ENCODE measurements at places on chromosomes 13 and 19. TPM values are rescaled to one million over a fixed set of nuclear protein-coding genes. Genes with fewer than 3 reads are reported as not detected.

CASP14 gene
- not detected for total RNA-seq

- H3K36me3 ChIP-seq = no peaks in the 10 kb centered on the region
- DNase-seq = no peak
- H3K27me3 ChIP-seq = no peaks in the 10 kb centered on the region
- no peaks in the 10 kb centered on the region for H3K4me1 ChIP-seq
- no peak overlapping the region for H3K27ac ChIP-seq
These were observed 1262.7 kb upstream of the MIR17HG start for GRCh38 chr13:90084684-90085290.

DNA sequence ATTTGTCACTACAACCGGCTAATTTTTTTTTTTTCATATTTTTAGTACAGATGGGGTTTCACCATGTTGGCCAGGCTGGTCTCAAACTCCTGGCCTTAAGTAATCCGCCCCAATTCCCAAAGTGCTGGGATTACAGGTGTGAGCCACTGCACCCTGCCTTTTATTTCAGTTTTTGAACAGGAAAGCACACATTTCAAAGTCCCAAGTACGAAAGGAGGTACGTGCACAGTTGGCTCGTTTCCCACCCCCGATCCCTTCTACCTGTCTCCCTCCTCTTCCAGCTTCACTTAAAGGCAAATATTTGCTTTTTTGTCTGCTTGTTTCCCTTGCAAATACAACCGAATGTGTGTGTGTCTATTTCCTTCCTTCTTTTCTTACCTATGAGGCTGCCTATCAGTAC is 30.5 kb downstream of the ZIC5 start:
- H3K36me3 ChIP-seq = no peaks in the 10 kb centered on the region
- H3K4me1 ChIP-seq = no peaks in the 10 kb centered on the region
- DNase-seq = no peak
- H3K27ac ChIP-seq = no peak overlapping the region

DNA sequence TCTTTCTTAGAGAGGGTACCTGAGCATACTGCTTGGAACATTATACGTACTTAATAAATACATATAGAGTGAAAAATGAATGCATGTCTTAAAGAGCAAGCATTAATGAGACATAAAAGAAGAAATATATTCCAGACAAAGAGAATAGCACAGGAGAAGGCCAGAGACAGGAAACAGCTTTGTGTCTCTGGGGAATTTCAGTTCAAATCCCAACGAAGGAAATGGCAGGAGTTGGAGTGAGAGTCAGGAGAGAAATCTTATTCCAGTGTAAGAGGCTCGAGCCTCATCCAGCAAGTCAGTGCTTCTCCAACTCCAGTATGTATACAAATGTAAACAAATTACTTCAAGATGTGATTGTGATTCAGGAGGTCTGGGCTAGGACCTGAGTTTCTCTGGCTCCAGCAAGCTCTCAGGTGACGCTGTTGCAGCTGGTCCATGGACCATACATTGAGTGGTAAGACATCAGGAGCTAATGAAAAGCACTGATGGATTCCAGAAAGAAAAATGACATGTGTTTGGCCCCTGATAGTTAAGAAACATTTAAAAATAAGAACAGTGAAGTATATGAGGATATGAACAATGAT is 108.2 kb downstream of the RAP2A start:
- no peak overlapping the region for H3K4me3 ChIP-seq
- H3K27me3 ChIP-seq = peaks cover 6% of the 10 kb centered on the region
- no peaks in the 10 kb centered on the region for H3K36me3 ChIP-seq
- H3K4me1 ChIP-seq = no peaks in the 10 kb centered on the region
- DNase-seq = no peak
- H3K27ac ChIP-seq = no peak overlapping the region

- no peak for DNase-seq
- H3K4me3 ChIP-seq = no peak overlapping the region
- no peak overlapping the region for H3K27ac ChIP-seq
- no peaks in the 10 kb centered on the region for H3K4me1 ChIP-seq
- no peaks in the 10 kb centered on the region for H3K27me3 ChIP-seq
- H3K36me3 ChIP-seq = no peaks in the 10 kb centered on the region
These were observed 428.4 kb downstream of the COG6 start for GRCh38 chr13:40083841-40084240.

DNA sequence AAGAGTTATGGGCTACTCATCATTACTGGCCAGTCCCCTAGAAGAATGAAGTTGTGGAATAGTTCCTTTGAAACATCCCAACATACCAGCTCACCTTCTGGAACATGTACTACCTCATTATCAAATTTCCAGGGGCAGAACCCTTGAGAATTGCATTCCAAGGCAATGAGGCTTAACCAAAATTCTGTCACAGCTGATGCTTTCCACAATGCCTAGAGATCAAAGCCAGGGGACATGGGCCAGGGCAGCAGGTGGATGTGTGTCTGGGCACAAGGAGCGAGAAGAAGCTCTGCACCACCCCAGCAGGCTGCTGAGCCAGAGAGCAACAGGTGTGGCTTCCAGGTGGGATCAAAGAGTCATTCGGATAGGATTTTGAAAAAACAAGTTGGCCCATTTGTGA is 362.1 kb downstream of the EFNB2 start:
- no peaks in the 10 kb centered on the region for H3K27me3 ChIP-seq
- no peak overlapping the region for H3K27ac ChIP-seq
- H3K4me1 ChIP-seq = no peaks in the 10 kb centered on the region
- H3K4me3 ChIP-seq = no peak overlapping the region
- DNase-seq = no peak

- DNase-seq = no peak
- no peaks in the 10 kb centered on the region for H3K27me3 ChIP-seq
- no peak overlapping the region for H3K27ac ChIP-seq
- no peak overlapping the region for H3K4me3 ChIP-seq
These were observed 385.7 kb downstream of the DCT start for GRCh38 chr13:94093652-94094315.

- no peak within 1 kb of the TSS for H3K27ac ChIP-seq
- no peak within 1 kb of the TSS for H3K4me3 ChIP-seq
- H3K27me3 ChIP-seq = peaks cover 48% of the 10 kb centered on the region
- DNase-seq = no peak
- no peaks in the 10 kb centered on the region for H3K36me3 ChIP-seq
- H3K4me1 ChIP-seq = peaks cover 17% of the 10 kb centered on the region
These were observed at the start of gene HRC for GRCh38 chr19:49155005-49155819. Gene HRC, minus strand, starts transcription at chr19:49155396. Its CDS starts 159 bp downstream, at chr19:49155237.

- H3K4me3 ChIP-seq = no peak overlapping the region
- H3K4me1 ChIP-seq = no peaks in the 10 kb centered on the region
- no peaks in the 10 kb centered on the region for H3K27me3 ChIP-seq
- peaks cover 45% of the 10 kb centered on the region for H3K36me3 ChIP-seq
- no peak overlapping the region for H3K27ac ChIP-seq
- DNase-seq = no peak
These were observed 57.7 kb downstream of the MLLT1 start for GRCh38 chr19:6221878-6222746.
